GM23338 (cell line): ENCODE measurements at places on chromosomes 1 and 21.

GRCh38 chr1:211814313-211814712 is 16.2 kb downstream of the LPGAT1 start:
- DNase-seq, result no peak

DNA sequence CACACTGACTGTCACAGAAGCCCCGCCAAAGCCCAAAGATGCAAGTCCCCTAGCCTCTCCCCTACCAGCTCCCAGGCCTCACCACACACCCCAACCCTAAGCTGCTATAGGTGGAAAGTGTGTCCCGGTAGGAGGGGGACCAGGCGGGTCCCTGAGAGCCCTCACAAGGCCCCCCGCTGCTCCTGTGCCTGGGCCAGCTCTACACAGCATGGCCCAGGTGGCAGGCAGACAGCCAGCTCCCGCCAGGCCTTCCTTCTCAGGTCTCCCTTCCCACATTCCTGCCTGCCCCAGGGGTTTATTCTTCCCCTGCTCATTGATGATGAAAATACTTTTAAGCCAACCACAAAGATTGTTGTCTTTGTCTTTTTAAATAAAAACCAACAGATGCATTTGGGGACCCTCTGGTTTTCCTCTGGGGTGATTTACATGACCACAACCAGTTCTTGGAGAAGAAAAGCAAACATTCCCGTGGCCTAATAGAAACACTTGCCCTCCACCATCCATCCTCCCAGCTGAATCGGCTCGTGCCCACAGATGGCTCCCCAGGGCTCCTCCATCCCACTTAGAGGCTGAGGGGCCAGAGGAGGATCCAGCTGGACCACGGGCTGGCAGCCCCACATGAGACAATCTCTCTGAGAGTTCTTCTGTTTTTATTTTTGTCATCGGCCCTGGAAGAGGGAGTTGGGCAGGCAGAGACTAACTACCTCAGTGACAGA is 93.1 kb downstream of the DMRTB1 start:
- peak; percentile 42 for DNase-seq

DNA sequence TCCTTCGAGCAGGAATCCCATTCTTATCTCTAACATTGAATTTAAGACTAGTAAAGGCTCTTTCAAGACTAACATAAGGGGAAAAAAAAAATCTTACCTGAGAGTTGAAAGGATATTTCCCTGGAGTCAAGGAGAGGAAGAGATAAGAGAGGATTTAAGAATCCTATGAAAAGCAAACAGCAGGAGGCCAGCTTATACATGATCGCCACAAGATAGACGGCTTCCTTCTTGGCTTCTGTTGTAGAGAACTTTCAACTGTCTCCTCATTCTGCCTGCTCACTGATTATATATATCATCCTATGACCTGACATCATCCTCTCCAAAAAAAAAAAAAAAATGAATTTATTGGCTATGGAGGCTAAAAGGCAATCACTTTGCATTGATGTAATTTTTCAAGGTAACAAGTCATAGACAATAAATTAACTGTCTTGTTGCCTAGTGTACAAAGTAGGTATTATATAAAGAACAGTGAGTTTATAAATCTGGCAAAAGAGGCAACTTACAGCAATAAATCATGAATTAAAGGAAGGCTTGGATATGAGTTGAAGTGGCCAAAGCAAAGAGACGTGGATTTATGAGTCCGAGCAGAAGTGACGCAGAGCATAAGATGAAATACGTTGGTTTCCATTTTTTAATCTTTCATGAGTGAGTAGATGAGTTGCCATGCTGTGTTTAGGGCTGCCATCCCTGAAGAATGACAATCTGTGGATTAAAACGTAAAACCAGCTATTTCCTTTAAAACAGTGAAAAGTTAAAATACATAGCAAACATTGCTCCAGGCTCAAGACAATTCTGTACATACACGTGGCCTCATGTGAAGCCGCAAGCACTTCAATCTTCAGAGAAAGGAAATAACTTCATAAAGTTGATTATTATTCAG is at the start of gene UTS2:
UTS2 (minus strand) TSS at position 262 of the 880 bp plus-strand sequence; CDS start at position 200, 62 bp downstream.
- peak; percentile 28 for DNase-seq

GRCh38 chr1:23555986-23556634 is 3.2 kb downstream of the ID3 start:
- peak; percentile 97 for DNase-seq

- no peak for DNase-seq
Measured at GRCh38 chr21:38293765-38294164, 37.0 kb downstream of the KCNJ15 start.

GRCh38 chr1:194533641-194534040 is 1347.2 kb upstream of the B3GALT2 start:
- DNase-seq, result no peak

GRCh38 chr1:213519098-213519497 is 468.1 kb downstream of the RPS6KC1 start:
- DNase-seq, result no peak

DNA sequence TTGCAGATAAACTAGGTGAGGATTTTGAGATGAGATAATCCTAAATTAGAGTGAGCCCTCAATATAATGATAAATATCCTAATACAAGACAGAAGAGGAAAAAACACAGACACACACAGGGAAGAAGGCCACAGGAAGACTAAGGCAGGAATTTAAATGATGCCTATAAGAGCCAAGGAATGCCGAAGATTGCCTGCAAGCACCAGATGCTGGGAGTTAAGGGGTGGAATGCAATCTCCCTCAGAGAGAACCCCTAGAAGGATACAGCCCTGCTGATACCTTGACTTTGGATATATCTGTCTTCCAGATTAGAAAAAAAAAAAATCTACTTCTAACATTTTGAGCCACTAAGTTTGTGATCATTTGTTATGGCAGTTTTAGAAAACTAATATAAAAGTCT is 299.7 kb upstream of the PRMT6 start:
- DNase-seq, result peak; percentile 66

- DNase-seq, result no peak
Measured at GRCh38 chr21:43275421-43276211, 106.8 kb downstream of the CRYAA start.

GRCh38 chr1:213003256-213003655 is 12.4 kb downstream of the ANGEL2 start:
- DNase-seq, result no peak

DNA sequence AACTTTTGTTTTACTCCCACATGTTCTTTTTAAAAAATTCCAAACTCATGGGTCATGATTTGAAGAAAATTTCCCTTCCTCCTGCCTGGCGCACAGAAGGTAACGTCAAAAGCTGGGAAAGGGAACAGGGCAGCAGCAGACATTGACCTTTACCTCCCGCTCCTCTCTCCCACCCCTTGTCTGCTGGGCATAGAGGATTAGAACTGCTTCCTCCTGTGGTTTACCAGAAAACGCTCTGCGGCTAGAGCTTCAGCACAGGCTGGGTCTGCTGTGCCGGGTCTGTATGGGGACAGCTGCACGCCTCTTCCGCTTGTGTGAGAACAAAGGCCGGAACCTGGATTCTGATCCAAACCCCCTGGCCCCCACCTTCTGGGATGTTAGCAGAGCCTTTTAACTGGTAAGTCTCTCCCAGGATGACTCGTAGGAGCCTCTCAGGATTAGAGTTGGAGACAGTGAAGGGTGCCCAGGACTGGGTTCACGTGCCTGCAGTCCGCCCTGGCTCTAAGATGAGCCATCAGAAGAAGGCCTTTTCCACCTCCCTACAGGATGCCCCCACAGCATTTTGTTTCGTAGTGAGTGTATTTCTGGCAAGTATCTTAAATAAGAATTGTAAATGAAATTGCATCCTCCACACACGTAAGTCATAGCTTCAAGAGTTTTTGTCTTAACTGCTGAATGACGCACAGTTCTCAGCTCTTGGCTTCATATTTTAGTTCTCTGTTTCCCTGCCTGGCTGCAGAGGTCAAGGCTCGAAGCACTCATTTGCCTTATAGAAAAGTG is 5.2 kb downstream of the H6PD start:
- DNase-seq, result no peak

GRCh38 chr1:21882721-21883415 is 54.2 kb downstream of the HSPG2 start:
- no peak for DNase-seq

DNA sequence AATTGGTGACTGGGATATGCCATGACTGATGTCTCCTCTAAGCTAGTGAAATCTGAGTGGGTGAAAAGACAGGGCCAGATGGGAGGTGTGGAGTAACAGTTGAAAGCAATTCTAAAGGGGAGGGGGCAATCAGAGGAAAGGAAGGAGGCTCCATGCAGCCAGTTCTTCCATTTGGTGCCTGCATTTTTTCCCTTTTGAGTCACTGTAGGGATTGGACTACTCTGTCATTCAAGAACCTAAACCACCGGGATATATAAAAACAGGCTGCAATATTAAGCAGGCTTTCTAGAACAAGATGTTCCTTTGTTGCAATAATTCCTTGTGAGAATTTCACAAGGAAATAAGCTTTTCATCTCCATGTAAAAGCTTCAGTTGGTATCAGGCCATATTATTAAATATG is 18.3 kb downstream of the CLIC6 start:
- DNase-seq, result no peak

DNA sequence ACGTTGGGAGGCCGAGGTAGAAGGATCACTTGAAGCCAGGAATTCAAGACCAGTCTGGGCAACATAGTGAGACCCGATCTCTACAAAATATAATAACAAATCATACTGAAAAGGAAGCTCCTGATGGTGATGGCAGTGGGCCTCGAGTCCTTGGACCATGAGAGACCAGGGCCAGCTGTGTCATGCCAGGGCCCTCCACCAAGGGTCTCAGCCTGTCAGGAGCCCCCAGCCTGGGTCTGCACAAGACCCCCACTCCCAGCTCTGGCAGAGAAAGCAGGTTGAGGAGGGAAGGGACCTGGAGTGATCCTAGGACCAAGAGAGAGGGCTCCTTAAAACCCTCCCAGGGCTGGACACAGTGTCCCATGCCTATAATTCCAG is 6.7 kb upstream of the CTRC start:
- no peak for DNase-seq

DNA sequence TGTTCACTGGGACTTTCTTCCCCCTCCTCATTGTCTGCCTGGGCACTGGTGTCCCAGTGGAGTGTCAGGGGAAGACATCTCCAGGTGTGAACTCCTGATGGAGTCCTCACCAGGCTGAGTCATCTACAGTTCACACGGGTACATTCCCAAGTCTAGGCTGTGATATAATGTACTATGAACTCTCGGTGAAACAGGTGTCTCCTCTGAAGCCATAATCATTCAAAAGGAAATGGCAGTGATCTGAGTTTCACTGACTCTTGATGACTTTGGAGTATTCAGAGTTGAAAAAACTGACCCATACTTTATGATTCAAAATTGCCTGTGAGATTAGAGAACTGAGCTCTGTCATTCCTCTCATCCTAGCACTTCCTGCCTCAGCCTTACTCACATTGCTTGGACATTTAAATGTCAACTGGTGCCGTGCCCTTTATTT is 9.1 kb downstream of the LAMC2 start:
- no peak for DNase-seq

- no peak for DNase-seq
Measured at GRCh38 chr1:16009678-16010077, 5.6 kb downstream of the SRARP start.

GRCh38 chr1:232966663-232967062 is 16.3 kb downstream of the NTPCR start:
- DNase-seq, result no peak

- no peak for DNase-seq
Measured at GRCh38 chr1:61674221-61674620, 50.7 kb downstream of the TM2D1 start.

DNA sequence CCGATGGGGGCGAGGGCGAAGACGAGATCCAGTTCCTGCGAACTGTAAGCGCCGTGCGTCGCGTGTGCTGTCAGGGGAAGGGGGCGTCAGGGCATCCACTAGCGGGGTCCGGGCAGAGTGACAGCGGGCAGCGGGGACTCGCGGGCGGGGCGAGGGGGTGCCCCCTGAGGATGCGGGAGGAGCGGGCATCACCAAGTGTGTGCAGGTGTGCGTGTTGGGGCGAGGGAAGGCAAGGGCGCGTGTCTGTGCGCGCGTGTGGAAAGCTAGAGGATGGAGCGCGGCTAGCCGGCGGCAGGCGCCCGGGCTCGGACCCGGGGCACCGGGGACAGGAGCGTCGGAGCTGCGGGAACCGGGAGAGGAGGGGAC is 525 bp downstream of the RYR2 start:
- peak; percentile 51 for DNase-seq

- DNase-seq, result no peak
Measured at GRCh38 chr1:166870584-166870983, 5.5 kb downstream of the TADA1 start.

DNA sequence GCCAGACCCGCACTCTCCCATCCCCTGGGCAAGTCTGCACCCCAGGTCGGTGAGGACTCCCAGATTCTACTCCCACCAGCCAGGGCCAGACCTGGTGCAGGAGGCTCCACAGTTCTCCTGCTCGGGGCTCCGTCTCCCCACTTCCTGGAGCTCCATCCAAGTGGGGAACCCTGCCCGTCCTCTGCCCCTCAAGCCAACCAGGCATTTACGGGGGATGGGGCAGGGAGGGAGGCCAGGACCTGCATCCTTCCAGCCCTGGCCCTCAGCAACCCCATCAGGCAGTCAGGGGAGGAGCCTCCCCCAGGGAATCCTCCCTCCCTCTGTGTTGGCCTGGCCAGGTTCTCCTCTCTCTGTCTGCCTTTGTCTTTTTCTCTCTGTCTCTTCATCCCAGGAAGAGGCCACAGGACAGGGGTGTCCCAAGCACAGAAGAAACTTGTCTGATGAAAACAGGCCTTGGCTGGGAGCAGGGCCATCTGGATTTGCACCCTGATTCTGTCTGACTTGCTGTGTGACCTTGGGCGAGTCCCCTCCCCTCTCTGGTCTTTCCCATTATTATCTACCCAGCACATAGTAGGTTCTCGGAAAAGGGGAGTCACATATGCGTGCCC is 18.5 kb upstream of the EPHA2 start:
- DNase-seq, result no peak

DNA sequence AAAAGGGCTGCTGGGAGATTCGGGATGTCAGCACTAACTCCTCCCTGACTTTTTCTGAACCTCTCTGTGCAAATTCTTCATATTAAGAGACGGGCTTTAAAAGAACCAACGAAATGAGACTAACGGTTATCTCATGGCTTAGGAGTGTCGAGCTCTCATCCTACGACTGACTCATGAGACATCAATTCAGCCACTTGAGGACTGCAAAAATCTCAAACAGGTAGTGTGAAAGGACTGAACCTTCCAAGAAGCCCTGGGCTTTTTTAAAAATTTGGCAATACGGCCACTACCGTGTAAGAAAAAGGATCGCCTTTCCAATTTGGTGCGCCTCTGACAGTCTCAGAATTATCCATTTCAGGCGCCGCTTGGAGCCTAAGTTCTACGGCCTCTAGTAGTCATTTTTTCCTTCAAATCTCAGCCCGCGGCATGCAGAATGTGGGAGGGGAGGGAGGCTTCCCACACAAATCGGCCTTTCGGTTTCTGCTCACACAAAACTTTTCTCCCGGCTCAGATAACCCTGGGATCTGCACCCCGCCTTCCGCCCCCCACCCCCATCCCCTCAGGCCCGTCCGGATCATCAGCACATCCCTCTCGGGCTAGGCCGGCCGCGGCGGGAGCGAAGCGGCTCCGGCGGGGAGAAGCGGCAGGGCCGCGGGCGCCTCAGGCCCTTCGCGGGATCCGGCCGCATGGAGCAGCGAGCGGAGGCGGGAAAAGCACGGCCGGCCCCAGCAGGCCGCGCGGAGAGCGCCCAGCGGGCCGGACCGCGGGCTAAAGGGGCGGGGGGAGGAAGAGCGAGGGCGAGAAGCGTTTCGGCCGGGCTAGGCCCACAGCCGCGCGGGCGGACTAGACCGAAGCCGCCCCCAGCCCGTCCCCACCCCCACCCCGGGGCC is 618 bp downstream of the HNRNPR start:
- peak; percentile 57 for DNase-seq
